CD4-positive, alpha-beta T cell treated with Interleukin-1 beta for 1 hour (primary cell): ENCODE measurements at places on chromosomes 6 and 20.

DNA sequence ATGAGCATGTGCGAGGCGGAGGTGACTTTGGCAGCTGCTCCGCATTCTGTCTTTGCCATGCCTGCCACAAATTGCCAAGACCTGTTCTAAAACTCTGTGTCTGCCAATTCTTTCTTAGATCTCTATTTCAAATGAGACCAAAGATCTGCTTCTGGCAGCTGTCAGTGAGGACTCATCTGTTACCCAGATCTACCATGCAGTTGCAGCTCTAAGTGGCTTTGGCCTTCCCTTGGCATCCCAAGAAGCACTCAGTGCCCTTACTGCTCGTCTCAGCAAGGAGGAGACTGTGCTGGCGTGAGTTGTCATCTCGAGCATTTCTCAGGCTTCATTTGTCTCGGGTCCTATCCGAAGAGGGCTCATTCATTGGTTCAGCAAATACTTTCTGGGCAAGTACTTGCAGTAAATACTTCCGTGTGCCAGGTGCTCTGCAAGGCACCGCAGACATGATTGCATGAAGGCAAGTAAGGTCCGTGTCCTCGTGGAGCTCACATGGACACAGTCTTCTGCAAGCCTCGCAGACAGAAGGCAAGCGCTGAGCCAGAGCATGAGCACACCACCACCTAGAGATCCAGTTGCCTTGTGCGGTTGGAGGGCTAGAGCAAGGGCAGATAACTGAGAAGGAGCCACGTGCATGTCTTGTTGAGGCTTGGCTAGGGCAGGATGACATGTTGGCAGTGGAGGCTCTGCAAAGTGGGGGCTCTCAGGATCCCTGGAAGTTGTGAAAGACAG is 19.7 kb upstream of the MROH8 start:
- no peak for DNase-seq

DNA sequence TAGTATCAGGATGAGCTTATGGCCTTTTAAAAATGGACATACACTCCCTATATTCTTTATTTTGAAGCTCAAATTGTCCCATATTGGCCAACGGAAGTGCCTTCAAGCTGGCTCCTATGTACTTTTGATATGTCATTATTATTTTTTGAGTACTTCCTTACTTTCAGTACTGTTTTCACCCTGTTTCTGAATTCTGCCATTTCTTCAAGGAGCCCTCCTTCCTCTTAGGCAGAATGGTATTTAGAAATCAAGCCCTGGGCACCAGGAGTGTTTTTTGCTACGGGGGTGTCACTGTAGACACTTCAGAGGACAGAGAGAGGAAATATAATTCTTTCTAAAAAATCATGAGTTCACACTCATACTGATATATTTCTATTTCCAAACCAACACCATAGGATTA is 5.5 kb upstream of the MYLK4 start:
- DNase-seq, result no peak

DNA sequence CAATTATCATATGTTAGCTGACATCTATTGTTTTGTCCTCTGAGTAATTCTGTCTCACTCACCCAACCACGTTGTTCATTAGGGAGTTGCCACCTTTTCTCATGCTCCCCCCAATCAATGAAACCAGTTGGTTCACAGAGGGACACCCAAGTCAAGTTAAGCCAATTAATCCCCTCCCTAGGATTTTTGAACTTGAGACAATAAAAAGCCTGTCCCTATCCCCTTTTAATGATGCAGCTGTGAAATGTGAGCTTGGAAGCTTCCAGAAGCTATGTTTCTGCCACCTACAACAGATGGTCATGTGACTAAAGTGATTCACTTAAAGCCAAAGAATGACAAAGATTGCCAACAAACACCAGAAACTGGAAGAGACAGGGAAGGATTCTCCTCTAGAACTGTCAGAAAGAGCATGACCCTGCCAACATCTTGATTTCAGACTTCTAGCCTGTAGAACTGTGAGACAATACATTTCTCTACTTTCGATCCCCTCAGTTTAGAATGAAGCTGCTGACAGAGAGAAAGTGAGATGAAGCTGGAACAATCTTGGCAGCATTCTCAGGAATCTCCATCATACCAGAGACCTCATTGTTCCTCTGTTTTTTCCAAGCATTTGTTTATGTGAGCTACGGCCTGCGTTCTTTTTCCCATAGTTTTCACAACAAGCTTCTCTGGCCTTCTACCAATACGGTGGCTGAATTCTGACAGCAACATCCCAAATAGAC is 57.8 kb upstream of the TPD52L1 start:
- no peak for DNase-seq

DNA sequence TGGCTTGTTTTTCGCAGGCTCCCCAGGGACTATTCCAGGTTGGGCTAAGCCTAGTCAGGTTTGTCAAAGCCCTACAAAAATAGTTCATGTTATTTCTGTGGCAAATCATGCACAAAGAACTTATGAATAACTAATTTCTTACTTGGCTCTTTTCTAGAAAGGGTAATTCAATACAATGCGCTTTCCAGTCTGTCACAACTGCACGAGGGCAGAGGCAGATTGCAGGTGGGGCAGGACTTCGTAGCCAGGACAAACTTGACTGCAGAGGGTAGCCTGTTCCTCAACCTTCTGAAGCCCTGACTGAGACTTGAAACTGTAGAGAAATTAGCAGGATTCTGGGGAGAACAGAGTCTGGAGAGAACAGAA is 253.5 kb downstream of the QKI start:
- DNase-seq, result no peak

GRCh38 chr6:38997128-38997761 is 51.3 kb upstream of the GLP1R start:
- DNase-seq, result peak; percentile 5

- DNase-seq, result no peak
These were observed 34.9 kb downstream of the GPLD1 start for GRCh38 chr6:24454452-24454851.

DNA sequence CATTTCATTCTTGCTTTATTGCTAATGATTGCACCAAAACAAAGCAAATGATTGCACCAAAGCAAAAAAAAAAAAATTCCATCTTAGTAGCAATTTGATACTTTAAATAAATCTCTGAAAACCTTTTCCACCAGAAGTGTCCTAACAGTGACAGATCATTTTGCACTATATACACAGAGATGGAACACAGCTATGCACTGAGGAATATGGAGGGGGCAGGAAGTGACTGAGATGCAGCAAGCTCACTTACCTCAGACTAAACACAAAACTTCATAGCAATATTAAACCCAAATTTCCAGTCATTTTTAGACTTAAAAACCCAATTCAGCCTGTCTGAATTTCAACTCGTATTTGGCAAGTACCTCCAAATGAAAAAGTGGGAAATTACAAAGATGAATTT is 41.2 kb downstream of the HIVEP2 start:
- peak; percentile 15 for DNase-seq

DNA sequence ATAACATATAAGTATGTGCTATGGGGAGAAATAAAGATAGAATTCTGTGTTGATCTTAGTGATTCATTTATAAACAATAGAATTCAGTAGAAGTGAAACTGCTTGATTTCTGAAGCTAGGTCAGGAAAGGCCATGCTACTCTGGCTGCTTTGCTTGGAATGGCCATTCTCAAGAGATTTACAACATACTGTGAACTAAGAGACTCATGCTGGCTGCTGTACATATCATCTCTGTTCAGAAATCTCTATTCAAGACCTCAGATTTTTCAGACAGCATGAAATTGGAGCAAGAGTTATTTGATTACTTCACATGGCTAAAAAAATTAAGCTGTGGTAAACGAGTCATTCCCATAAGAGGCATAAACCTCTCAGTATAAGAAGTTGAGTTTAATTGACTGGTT is 662.6 kb downstream of the BCKDHB start:
- no peak for DNase-seq

- DNase-seq, result no peak
These were observed 69.3 kb downstream of the FAM50B start for GRCh38 chr6:3918469-3918868.

- no peak for DNase-seq
These were observed 301 bp downstream of the PPP1R3D start for GRCh38 chr20:59939879-59940128.

GRCh38 chr6:27931209-27931608 is 19.0 kb upstream of the OR2B2 start:
- DNase-seq, result no peak

DNA sequence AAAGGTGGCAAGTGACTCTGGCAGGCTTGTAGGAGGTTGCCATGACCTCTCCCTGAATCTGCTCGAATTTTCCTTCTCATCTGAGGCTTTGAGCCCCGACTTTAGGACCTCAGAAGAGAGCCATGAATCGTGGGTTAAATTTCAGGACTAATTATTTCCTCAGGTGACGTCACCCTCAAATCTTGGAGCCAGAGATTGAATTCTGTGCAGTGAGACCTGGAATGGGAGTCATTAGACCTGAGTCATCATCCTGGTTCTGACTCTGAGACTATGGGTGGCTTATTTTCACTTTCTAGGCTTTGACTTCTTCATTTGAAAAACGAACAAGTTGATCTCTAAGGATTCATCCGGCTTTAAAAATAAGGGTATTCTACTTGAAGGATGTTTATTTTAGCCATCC is 48.5 kb upstream of the PDYN start:
- no peak for DNase-seq

DNA sequence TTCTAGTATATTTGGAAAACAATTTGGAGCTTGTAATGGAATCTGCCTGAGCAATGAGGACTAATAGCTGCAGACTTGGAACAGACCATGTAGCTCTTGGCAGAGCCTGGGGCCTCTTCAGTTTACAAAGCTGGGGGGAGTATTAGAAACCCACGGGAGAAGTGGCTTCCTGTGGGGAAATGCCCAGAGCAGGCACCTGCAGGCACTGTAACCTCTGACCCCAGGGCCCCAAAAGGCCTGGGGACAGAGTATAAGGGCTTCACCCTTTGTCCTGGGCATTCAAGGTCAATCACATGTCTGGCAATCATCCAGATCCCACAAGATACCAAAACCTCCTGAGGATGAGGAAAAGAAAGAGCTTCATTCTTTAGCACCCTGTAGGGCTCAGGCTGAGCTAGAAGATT is 19.4 kb downstream of the PKIG start:
- DNase-seq, result no peak

- no peak for DNase-seq
These were observed 75.1 kb downstream of the TBC1D7 start for GRCh38 chr6:13253272-13253671.

GRCh38 chr6:83514866-83515466 is 2.6 kb downstream of the PRSS35 start:
- DNase-seq, result peak; percentile 48

DNA sequence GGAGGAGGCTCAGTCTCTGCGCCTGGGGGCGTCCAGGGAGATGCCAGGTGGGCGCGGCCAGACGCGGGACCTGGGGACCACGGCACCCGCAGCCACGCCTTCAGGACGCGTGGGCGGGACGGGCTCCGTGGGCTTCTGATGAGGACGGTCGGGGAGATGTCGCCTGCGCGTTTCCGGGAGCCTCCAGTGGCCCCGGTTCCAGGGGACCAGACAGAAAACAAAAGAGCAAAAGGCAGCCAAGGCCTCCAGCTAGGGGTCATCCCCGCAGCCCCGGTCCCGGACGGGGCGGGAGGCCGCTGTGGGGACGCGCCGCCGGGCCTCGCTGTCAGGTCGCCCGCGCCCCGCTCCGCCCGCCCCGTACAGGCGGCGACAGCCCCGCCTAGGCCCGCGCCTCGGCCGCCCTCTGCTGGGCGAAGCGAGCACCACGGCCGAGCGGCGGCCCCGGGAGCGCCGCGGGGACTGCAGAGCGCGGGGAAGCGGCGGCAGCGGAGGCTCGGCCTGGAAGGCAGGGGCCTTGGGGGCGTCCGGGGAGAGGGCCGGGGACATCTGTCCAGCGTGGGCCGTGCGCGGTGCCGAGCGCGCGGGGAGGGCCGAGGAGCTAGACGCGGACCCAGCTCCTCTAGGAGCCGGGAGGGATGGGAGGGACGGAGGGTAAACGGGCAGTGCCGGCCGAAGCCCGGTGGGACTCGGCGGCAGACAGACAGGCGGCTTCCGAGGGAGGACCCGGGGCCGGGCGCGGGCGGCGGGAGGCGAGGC is 48.7 kb downstream of the TMEM242 start:
- DNase-seq, result peak; percentile 78

DNA sequence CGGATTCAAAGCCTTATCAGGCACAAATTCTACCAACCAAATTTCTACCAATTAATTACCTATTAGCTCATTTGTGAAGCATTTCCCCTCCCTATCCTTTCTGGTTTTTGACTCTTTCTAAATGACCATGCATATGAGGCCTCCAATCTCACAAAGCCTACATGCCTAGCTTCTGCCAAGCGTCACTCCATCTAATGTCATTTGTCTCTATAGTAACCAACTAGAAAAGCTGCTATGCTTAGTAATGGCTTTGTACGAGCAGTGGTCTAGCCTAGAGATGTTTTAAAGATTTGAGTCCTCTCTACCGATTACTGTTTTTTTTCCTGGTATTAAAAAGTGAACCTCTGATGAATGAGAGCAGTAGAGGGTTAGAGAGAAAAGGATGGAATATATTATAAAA is 4.8 kb upstream of the ASF1A start:
- DNase-seq, result no peak

DNA sequence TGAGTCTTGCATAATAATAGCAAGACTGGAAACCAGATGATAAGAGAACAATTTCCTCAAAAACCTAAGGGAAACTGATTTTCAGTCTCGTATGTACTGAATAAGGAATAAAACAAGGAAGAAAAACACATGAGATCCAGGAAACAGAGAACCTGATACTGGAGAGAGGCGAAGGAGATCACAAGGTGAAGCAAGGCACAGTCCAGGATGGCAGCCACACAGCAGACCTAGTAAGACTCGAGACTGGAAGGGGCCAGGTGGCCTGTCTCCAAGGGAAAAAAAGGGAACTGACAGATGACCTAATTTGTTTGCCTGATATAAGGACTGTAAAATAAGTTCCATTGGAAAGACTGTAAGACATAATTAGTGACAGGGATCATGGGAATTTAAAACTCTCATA is 71.1 kb downstream of the TASP1 start:
- DNase-seq, result no peak

DNA sequence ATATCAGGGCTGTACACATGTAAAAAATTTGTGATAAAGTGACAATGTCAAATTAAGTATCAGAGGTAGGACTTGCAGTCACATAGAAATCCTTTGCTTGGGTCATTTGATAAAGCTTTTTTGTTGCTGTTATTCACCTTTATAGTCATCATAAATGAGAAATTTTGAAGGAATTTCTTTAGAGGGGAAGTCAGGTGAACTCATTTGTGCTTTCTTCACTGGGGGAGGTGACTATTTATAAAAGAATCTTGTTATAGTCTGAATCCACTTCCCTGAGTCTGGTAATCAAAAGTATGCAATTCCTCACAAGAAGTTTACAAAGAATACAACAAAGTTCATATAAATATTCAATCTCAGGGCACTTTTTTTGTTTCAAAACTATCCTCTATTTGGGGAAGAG is 47.7 kb downstream of the FRK start:
- no peak for DNase-seq

DNA sequence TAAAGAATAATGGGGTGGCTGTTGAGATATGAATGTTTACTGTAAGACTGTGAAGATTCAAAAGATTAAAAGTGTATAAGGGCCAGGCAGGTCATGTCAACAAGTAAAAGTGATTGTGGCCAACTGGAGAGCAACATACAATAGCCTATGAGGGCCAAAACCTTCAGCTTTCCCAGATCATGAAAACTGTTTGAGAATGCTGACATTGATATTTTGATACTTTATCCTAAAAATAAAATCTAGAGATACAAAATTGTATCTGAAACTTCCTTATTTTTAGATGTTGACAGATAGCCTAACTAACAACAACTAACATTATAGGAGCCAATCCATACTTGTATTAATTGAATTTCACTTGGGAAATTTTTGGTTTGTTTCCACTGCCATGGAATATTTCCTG is 70.3 kb upstream of the PAK5 start:
- DNase-seq, result no peak
